ENCODE measurements at places on chromosomes 5 and 9. TPM values are rescaled to one million over a fixed set of nuclear protein-coding genes. Genes with fewer than 3 reads are reported as not detected.

Gene DMRT2
- total RNA-seq: not detected

Gene PHF24
- 0.17 TPM for total RNA-seq

Gene HMMR
- 1.3 TPM for total RNA-seq

Gene ADCY2
- total RNA-seq: under 0.01 TPM

Gene PPIP5K2
- 41.6 TPM for total RNA-seq

Gene MARVELD2
- 1.3 TPM for total RNA-seq

Gene FAM170A
- not detected for total RNA-seq

Gene PCDHGA6
- 4.8 TPM for total RNA-seq

Gene CYLC2
- not detected for total RNA-seq

Gene SLC23A1
- total RNA-seq: not detected

Gene MZB1
- total RNA-seq: not detected

Gene GAS1
- total RNA-seq: 7.4 TPM

Gene PCDHB4
- total RNA-seq: 0.50 TPM

Gene PPP3R2
- not detected for total RNA-seq

Gene STC2
- 110 TPM for total RNA-seq

Gene FOXD4L3
- not detected for total RNA-seq

Gene PCDHB12
- 0.26 TPM for total RNA-seq

Gene SLC4A9
- not detected for total RNA-seq

Gene NKD2
- total RNA-seq: under 0.01 TPM

Gene PCDHB6
- total RNA-seq: 0.26 TPM

Gene CD274
- total RNA-seq: 5.9 TPM

Gene CDKN2B-AS1
- total RNA-seq: 7.6 TPM

Gene CDC37L1
- total RNA-seq: 15.4 TPM

Gene ANKRD34B
- total RNA-seq: not detected
